ENCODE measurements at places on chromosomes 4 and X.

DNA sequence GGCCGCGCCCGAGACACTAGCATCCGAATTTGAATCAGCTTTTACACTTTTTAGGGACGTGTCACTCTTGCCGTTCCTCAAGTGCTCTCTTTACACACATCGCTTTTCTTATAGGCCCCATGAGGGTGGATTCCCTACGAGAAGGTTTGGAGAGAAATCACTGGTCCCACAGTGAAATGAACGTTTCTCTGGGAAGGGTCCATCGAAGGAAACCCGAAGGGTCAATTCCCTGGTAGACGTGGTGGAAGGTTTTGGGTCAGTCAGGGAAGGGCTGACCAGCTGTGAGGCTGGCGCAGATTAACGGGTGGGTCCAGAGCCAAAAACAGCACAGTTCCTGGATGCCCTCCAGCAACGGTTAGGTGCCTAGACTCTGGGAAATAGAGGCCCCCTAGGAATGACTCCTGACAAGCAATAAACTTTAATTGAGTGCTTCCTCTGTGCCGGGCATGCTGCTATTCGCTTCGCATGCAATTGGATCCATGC, 35.9 kb downstream of the ETDC start:
- no peak for DNase-seq

GRCh38 chr4:175752664-175753063, 59.4 kb downstream of the GPM6A start:
- no peak for DNase-seq

DNA sequence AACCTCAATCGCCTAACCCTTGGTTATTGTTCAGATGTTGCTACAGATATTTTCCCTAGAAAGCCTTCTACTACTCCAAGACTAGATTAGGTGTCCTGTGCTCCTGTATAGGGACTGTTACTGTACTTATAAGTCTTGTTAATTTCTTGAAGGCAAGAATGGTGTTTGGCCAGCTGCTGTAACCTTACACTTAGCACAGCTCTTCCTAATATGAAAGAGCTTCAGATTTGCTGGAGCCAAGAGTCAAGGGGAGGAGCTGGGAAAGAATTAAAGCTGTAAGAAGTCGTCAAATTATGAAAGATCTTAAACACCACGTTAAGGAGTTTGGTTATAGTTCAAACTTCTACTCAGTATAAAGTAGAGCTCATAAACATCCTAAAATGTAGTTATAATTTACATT, 245.9 kb upstream of the TLL1 start:
- no peak for DNase-seq

DNA sequence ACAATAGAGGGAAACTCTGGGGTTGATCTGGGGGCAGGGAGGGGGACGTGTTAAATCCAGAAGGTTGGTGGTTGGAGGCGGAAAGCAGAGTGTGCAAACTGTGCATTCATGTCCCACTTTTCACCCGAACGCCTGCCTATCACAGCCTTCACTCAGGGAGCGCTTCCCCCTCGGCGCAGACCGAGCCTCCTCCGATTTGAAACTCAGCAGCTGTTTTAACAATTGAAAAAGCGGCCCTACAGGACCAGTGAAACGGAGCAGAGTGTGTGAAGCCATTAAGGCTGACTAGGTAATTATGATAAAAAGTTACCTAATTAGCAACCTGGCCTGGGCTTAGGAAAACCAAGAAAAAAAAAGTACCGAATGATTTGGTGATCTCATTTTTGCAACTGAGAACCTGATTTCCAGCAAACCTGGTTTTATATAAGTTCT, 685 bp upstream of the NDNF start:
- no peak for DNase-seq

GRCh38 chr4:3082925-3083515, 8.5 kb downstream of the HTT start:
- no peak for DNase-seq

DNA sequence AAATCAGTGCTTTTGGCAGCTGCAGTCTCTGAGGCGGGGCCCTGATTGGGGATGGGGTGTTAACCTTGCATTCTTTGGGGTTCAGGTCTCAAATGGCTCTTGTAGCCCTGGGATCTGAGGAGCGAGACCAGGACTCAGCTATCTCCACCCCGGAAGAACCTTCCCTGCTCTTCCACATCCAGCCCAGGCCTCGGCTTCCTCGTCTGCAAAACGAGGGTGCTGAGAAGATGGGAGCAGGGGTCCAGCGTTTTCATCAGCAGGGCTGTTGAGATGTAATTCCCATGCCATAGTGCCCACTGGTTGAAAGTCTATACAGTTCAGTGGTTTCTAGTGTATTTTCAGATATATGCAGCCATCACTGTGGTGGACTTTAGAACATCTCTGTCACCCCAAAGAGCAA, 34.6 kb upstream of the WFS1 start:
- DNase-seq: no peak

DNA sequence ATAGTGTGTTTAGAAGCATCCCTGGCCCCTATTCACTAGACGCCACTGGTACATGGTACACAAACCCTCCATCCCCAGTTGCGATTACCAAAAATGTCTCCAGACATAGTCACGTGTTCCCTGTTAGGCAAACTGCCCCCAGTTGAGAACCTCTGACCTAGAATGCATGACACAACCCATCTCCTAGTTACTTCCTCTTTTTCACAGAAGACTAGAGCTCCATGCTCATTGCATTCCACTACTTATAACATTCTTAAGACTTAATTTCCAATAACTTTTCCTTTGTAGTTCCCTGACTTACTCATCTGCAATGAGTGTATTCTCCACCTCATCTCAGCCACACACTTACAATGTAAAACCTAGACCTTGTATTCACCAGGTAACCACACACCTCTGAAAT, 68.6 kb downstream of the PRSS12 start:
- DNase-seq: no peak

DNA sequence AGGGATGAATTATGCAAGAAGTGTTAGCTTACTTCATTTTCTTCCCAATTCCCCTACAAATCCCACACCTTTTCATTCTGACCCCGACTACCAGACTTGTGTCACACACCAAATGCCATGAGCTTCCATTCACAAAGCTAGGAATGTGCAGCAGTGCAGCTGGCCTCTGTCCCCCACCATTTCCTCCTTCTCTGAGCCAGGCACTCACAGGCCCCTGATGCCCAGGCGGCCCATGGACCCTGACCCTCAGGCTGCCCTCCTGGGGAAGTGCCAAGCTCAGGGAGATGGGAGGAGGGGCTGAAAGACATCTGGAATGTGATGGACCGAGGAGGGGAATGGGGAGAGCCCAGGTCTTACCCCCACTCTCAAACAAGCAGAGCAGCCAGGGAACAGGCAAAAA, 67.0 kb upstream of the BCOR start:
- no peak for DNase-seq

DNA sequence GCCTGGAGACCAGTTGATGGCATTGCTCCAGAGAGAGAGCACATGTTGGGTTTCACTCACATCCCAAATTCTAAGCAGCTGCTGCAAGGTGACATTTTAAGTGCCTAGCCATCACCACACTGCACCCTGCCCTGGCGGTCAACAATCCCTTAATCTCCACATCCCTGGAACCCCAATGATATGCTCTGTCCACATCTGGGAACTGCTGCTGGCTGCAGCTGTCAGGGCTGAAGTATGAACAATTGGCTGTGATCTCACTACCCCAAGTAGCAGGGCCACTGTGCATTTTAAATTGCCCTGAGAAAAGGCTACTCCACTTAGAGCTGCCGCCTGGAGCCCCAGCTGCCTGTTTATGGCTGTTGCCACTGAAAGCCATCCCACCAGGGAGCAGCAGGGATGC, 190.6 kb downstream of the ACTRT1 start:
- DNase-seq: no peak

GRCh38 chr4:132792310-132792709, 356.8 kb upstream of the PCDH10 start:
- no peak for DNase-seq

GRCh38 chr4:85866508-85866907, 391.6 kb downstream of the ARHGAP24 start:
- DNase-seq: no peak

GRCh38 chrX:20670611-20671010, 403.9 kb upstream of the RPS6KA3 start:
- DNase-seq: no peak

- no peak for DNase-seq
Observed at GRCh38 chr4:988726-989721, 2.2 kb downstream of the IDUA start.

- DNase-seq: no peak
Observed at GRCh38 chr4:153705743-153706468, 21.8 kb downstream of the TLR2 start.

DNA sequence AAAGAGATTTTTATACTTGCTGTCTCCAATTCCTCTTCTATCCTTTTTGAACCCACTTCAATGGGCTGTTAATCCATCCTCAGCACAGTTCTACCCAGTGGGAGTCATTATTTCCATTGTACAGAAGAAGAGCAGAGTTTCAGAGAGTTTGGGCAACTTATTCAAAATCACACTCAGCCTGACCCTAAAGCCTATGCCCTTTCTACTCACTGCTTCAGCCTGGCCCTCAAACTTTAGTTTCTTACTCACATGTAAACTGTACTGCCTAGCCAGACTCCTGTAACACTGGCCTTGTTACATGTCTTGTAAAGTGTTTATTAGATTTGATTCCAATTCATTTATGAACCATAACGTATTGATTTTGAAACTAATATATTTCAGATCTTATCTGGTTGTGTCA, 25.1 kb upstream of the USO1 start:
- DNase-seq: no peak

GRCh38 chrX:85029043-85029442, 25.4 kb downstream of the APOOL start:
- no peak for DNase-seq

DNA sequence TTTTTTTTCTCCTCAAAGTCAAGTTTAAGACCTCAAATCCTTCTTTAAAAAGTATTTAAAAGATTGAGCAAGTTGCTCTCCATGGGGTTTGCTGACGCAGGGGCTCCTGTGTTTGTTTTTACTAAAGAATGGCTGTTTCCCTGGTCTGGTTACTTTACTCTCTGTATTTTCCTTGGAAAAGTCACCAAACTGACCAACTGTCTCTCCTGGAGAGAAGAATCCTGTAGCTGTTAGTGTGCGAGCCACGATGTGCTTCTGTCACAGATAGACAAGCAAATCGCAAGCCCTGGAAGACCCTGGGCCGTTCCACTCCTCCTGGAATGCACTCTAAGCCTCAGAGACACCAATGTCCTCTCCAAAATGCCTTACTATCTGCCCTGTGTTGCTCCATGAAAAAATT, 212.1 kb downstream of the CHIC2 start:
- DNase-seq: no peak

DNA sequence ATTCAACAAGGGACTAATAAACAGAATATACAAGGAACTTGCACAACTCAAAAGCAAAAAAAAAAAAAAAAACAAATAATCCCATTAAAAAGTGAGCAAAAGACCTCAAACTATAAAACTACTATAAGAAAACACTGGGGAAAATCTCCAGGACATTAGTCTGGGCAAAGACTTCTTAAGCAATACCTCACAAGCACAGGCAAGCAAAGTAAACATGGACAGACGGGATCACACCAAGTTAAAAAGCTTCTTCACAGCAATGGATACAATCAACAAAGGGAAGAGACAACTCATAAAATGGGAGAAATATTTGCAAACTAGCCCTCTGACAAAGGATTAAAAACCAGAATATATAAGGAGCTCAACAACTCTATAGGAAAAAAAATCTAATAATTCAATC, 17.1 kb upstream of the BMP15 start:
- no peak for DNase-seq

- DNase-seq: no peak
Observed at GRCh38 chrX:106397788-106398538, 213.8 kb upstream of the RADX start.

- DNase-seq: no peak
Observed at GRCh38 chr4:52824270-52824602, 37.9 kb upstream of the RASL11B start.

DNA sequence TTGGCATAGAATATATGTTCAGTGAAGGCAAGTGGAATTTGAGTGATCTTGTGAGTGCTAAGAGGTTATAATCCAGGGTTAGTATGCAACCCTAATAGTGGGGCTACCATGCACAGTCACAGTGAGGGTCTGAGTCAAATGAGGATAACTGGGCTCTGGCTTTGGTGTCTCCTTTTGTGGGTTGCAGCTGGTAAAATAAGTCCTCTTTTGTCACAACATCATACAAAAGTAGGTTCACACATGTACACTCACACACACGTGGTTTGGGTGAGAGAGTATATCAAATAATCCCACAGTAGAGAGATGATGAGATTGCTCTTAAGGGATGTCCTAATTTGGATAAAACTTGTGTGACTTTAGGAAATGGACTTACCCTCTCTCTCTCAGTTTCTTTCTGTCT, 79.6 kb upstream of the EOLA2 start:
- no peak for DNase-seq

- DNase-seq: no peak
Observed at GRCh38 chrX:77788050-77788449, 2.0 kb upstream of the ATRX start.

GRCh38 chrX:15059474-15059873, 186.3 kb downstream of the MOSPD2 start:
- DNase-seq: no peak

DNA sequence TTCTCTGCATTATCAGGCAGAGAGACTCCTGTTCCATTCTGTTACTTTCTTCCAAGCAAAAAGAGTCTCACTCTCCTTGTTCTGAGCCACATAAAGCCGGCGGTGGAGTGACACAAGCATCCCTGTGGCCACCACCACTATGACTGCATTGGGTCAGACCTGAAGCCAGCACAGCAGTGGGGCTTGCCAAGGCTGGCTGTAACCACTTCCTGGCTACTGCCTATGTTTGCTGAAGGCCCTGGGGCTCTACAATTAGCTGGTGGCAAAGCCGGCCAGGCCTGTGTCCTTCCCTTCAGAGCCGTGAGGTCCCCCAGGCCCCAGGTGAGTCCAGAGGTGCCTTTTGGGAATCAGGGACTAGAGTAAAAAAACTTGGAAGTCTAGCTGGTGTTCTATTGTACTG, 31.8 kb downstream of the PLAC8 start:
- no peak for DNase-seq

DNA sequence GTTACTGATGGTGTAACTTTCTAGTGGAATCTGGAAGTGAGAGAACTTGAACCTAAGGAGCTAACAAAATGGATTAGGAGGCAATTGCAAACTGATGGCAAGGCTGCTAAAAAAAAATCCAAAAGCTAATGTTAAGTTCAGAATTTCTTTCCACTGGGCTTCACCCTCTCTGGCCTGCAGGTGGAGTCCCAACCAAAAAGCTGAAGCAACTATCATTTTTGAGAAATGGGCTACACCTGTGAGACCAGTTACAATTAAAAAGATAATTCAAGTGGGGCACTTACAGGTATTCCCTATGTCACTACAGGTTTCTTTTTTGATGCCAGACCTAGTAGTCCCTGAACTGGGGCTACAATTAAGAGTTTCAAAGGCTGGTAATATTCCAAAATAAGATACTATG, 142.1 kb upstream of the FTHL17 start:
- DNase-seq: no peak

- no peak for DNase-seq
Observed at GRCh38 chr4:65911720-65912119, 241.4 kb upstream of the EPHA5 start.

- no peak for DNase-seq
Observed at GRCh38 chr4:64402684-64403083, 6.6 kb downstream of the TECRL start.

- DNase-seq: no peak
Observed at GRCh38 chrX:72011734-72012133, 101.1 kb downstream of the NHSL2 start.

- DNase-seq: no peak
Observed at GRCh38 chr4:113147498-113148111, 98.2 kb downstream of the ANK2 start.
